ENCODE measurements at places on chromosomes 1 and 21. TPM values are rescaled to one million over a fixed set of nuclear protein-coding genes. Genes with fewer than 3 reads are reported as not detected.

- no peak for DNase-seq
Measured at GRCh38 chr1:84800090-84801073, 92.6 kb downstream of the LPAR3 start.

DNA sequence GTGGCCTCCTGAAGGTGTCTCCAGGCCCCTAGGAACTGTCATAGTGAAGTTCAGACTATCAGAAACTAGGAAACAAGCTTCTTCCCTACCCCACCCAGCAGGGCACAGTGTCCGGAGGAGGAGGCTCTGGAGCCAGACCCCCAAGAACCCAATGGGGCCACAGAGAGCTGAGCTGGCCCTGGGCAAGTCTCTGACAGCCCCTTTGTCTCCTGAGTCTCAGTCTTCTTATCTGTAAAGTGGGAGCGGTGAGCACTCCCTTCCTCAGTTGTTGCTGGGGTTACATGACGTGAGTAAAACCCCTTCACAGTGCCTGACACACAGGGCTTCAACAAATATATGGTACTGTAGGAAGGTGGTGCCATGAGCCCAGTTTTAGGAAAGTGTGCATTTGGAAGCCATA is 675.8 kb downstream of the MATN1 start:
- DNase-seq: peak; percentile 40

IGFN1 gene
- 0.81 TPM for total RNA-seq

NPR1 gene
- total RNA-seq: 69.4 TPM

- DNase-seq: no peak
Measured at GRCh38 chr1:46401154-46401913, 7.2 kb downstream of the FAAH start.

- DNase-seq: no peak
Measured at GRCh38 chr1:232012773-232013386, 386.3 kb downstream of the DISC1 start.

- no peak for DNase-seq
Measured at GRCh38 chr1:198283222-198283621, 126.4 kb downstream of the NEK7 start.

GRCh38 chr1:13779930-13780329 is 79.9 kb downstream of the PRDM2 start:
- DNase-seq: no peak

GRCh38 chr1:87331365-87332241 is 2.9 kb downstream of the LMO4 start:
- peak; percentile 92 for DNase-seq

WASF2 gene
- total RNA-seq: 156 TPM

NRDC gene
- total RNA-seq: 118 TPM

DNA sequence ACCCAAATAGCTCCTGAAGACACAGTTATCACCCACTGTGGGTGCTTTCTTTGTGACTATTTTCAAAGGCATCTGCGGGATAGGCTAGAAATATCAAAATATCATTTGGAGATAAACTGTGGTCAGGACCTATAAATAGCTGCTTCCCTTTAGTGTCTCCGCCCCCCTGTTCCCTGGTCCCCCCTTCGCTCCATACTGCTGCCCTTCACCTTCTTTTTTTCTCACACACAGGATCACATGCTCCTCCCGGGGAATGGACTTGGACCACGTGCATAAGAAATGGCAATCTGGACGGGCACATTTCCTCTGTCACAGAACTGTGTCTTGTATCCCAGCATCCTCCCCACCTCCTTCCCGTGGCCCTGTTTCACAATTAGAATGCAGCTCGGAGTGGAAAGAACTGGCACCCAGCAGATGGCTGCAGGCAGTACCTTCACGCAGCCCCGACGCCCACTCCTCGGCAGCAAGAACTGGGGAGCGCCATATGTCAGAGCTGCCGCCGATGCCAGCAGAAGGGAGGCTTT is 68.8 kb upstream of the SSX2IP start:
- DNase-seq: peak; percentile 70

CR1L gene
- total RNA-seq: not detected

SV2A gene
- total RNA-seq: 1.7 TPM

F13B gene
- not detected for total RNA-seq

C1orf115 gene
- 35.3 TPM for total RNA-seq

- DNase-seq: no peak
Measured at GRCh38 chr1:56799605-56800400, 19.4 kb downstream of the FYB2 start.

FAM177B gene
- 0.20 TPM for total RNA-seq

GRCh38 chr1:43238085-43238484 is 31.7 kb upstream of the TMEM125 start:
- DNase-seq: no peak

LCE2C gene
- total RNA-seq: not detected

TFF3 gene
- total RNA-seq: 19.6 TPM

GRCh38 chr1:187883356-187883755 is 1054.6 kb downstream of the PLA2G4A start:
- DNase-seq: no peak

DNA sequence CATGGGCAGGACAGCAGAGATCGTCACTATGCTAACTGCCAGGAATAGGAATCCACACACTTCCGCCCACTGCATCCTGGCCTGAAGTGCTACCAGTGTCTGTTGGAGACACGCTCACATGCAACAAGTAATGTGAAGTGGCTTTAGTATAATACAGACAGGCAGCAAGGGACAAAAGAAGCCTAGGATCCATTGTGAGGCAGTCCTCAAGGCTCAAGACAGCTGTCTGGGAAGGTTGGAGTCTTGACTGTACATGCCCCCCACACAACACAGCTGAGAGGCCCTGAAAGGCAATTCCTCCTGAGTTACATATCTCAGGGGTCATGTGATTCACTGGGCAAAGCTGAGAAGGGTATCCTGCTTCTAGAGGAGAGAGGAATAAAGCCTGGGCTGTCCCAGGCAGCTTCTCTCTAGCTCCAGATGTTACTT is 39.9 kb upstream of the CD1D start:
- DNase-seq: no peak

DNA sequence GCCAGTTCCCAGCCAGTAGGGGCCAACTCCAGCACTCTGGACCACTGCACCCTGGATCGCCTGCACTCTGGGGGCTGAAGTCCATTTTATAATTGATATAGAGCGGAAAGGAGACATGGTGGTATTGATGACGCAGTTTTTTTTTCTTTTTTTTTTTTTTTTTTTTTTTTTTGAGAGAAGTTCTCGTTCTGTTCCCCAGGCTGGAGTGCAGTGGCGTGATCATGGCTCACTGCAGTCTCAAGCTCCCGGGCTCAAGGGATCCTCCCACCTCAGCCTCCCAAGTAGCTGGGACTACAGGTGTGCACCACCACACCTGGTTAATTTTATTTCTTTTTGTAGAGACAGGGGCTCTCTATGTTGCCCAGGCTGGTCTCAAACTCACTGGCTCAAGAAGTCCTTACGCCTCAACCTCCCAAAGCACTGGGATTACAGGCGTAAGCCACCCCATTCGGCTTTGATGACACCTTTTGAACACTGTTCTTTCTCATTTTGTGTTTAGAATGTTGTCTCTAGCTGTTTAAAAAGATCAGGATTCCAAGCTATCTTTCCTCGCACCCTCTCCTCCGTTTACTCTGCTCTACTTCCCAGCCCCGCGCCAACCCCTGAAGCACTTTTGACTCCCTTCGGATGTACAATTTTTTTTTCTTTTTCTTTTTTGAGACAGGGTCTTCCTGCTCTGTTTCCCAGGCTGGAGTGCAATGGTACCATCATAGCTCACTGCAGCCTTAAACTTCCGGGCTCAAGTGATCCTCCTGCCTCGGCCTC is 960 bp downstream of the MX2 start:
- DNase-seq: no peak

DNA sequence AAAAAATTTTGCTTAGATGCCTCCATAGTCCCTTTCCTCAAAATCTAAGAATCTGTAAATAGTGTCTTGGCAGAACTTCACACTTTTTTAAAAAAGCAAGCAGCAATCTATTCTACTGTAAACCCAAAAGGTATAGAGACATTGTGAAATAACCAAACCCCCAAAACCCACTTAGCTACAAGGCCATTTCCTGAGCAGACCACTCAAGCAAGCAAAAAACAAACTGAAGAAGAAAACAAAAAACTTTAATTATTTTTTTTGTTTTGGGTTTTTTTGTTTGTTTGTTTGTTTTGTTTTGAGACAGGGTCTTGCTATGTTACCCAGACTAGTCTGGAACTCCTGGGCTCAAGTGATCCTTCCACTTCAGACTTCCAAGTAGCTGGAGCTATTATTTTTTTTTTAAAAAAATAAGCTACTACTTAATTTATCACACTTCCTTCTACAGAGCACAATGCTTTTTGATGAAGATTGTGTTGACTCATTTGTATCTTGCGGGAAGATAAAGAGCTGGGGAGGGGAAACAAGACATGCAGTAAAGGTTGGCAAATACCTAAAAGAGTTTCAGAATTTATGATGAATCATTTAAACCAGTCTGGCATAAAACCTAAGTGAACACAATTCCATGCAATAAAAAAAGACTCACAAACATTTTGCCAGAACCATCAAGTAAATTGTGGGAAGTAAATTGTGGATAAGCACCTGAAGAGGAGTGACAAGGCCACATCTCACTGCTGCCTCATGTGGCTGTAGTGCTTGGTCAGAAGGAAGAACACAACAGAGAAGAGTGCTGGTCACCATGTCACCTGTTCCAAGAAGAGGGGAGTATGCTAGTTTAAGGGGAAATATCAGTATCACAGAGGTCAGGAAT is 2.7 kb upstream of the PTPN22 start:
- no peak for DNase-seq

GRCh38 chr1:15833069-15833679 is 14.3 kb upstream of the SPEN start:
- DNase-seq: peak; percentile 77

- peak; percentile 38 for DNase-seq
Measured at GRCh38 chr1:53639251-53639763, 99.7 kb downstream of the GLIS1 start.

DNA sequence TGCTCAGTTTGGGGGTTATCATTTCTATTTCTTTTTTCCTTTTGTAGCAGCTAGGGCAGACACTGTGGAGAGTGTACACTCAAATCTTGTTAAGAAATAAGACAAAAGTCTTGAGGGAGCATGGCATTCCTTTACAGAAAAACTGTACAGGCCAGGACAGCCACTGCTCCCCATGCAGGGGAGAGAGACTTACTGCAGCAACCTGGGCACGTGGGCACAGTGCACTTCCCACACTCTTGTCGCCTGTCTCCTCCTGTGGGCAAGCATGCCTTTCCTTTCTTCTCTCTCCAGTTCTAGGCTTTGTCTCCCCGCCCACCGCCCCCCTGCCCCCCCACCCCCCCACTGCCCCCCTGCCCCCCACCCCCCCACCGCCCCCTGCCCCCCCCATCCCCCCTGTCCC is 51.9 kb downstream of the PHC2 start:
- DNase-seq: no peak

LMOD1 gene
- 38.3 TPM for total RNA-seq

CELA2A gene
- not detected for total RNA-seq

Data from upper lobe of right lung (tissue), 1 donor.